Dermis blood vessel endothelial cell (primary cell): ENCODE measurements at places on chromosomes 6 and 20. TPM values are rescaled to one million over a fixed set of nuclear protein-coding genes. Genes with fewer than 3 reads are reported as not detected.
A peak's percentile ranks its signal among the peaks of the same experiment; 100 is the strongest.

MAPK13 gene
- 5.6 and 8.9 TPM in 2 replicates for total RNA-seq

GRCh38 chr6:170555305-170555704 is 1.1 kb downstream of the TBP start:
- no peak for DNase-seq

- no peak for DNase-seq
These were observed 54.8 kb downstream of the MEI4 start for GRCh38 chr6:77707603-77708002.

DNA sequence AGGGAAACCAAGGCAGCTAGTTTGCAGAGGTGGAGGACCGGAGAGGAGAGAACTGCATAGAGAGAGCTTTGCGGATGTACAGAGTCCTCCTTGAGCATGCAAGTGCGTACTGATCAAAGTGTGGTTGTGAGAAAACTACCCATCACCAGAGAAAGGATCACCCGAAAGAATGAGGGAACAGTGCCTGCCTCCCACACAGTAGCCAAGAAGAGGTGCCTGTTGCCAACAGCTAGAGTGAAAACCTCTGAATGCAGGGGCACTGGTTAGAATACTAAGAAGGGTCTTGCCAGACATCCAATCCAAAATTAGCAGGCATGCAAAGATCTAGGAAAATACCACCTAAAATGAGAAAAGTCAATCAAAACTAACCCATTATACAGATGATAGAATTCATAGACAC is 166.6 kb upstream of the AKAP12 start:
- DNase-seq = no peak

OXT gene
- total RNA-seq = not detected in 2 replicates

HLA-DOB gene
- not detected in 2 replicates for total RNA-seq

CLDN20 gene
- not detected in 2 replicates for total RNA-seq

- DNase-seq = no peak
These were observed 49.4 kb downstream of the BACH2 start for GRCh38 chr6:90247262-90247661.

DNA sequence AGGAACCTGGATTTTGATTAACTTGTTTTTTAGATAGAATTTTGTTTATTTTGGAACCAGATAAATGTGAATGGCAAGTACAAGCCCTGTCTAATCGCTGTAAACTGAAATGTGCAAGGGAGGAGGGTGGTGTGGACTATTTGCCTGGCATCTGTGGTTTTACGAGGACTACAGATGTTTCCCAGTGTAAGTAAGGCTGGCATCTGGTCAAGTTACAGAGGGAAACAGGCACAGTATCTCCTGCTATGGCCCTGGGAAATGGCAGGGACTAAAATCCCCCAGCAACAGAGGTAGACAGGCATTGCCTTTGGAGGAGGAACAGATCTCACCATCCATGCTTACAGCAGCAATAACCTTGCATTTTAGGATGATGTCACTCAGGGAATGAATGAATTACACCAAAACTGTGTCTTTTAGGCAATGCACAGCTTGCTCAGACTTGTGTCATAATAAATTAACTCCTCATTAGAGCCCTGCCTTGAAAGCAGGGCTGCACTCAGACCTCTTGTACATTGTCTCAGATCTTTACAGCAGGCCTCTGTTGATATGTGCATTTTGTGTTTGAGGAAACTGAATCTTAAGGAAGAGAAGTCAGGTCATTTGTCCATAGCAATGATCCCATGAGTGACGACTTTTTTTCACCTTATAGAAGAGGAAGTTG is 96.2 kb downstream of the TCP11 start:
- peak; percentile 97 for DNase-seq

CRIP3 gene
- 0.34 TPM in 1 of 2 replicates, not detected in the other for total RNA-seq

- no peak for DNase-seq
These were observed 93.6 kb downstream of the KHDC1L start for GRCh38 chr6:73131706-73132105.

- no peak for DNase-seq
These were observed 44.5 kb upstream of the DSE start for GRCh38 chr6:116326181-116326671.

DNA sequence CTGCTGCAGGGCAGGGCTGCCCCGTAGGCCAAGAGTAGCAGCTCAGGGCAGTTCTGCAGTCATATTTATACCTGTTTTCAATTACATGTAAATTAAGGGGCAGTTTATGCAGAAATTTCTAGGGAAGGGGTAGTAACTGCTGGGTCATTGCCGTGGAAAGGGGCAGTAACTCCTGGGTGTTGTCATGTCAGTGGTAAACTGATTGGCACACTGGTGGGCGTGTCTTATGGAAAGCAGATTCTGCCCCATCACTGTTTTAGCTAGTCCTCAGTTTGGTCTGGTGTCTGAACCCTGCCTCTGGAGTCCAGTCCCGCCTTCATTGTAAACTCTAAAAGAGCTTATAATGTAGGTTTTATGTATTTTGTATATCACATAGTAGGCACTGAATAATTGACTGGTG is 22.1 kb downstream of the MAP3K4 start:
- DNase-seq = no peak

DNA sequence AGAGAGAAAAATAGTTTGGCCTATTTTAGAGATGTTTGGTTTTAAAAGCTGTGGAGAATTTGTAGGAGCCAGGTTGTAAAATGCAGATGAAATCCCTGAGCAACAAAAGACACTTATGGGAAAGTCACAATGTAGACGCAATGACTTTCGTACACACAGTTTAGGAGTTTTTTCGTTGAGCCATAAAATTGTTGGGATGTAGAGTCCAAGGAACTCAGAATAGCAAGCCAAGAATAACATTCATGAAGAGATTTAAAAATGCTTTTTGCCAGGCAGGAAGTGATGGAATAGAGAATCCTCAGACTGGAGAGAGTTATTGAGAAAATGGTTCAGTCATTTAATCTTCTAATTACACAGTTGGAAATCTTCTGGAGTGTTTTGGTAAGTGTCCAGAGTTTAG is 11.5 kb upstream of the PROKR2 start:
- no peak for DNase-seq

HTR1E gene
- not detected in 2 replicates for total RNA-seq

OR2B6 gene
- total RNA-seq = not detected in 2 replicates

TRDN gene
- not detected in 2 replicates for total RNA-seq

DNA sequence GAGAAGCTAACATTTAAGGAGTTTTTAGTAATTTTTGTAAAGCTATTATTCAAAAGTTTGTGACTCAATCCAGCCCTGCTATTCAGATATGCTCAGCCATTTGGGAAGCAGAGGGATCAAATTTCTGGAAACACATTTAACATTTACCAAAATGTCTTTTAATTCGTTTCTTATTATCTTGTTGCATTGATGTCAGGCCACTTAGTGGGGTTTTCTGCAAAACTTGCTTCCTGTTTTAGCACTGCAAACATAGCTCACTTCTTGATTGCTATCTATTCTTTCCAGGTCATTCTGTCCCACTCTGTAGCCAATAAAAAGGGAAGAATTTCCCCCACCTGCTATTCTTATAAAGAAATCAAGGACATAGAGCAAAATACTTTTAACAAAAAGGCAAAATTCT is 176.9 kb upstream of the SUPT3H start:
- DNase-seq = no peak

DNA sequence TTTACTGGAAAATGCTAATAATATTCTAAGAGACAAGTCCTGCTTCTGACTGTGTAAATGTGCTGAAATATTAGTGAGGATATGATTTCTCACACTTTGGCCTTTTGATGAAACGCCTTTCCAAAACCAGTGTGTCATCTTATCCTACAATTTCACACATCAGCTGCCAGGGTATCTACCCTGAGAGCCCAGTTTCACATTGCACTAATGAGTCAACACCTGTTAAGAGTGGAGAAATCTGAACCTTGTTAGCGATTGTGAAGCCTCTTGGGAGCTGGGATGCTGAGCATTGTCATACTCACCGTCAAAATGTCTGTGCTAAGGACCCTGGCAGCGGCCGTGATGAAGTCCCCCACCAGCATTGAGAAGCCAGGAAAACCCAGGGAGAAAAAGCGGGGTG is 166.0 kb downstream of the RALGAPA2 start:
- DNase-seq = no peak

ZMYND8 gene
- 35.9 and 59.4 TPM in 2 replicates for total RNA-seq

BEND6 gene
- 0.14 and 0.34 TPM in 2 replicates for total RNA-seq

- DNase-seq = no peak
These were observed 100.1 kb downstream of the TNFRSF21 start for GRCh38 chr6:47209632-47210031.

GRCh38 chr6:167505782-167506181 is 180.9 kb downstream of the TTLL2 start:
- no peak for DNase-seq

RHAG gene
- total RNA-seq = not detected in 2 replicates

DNA sequence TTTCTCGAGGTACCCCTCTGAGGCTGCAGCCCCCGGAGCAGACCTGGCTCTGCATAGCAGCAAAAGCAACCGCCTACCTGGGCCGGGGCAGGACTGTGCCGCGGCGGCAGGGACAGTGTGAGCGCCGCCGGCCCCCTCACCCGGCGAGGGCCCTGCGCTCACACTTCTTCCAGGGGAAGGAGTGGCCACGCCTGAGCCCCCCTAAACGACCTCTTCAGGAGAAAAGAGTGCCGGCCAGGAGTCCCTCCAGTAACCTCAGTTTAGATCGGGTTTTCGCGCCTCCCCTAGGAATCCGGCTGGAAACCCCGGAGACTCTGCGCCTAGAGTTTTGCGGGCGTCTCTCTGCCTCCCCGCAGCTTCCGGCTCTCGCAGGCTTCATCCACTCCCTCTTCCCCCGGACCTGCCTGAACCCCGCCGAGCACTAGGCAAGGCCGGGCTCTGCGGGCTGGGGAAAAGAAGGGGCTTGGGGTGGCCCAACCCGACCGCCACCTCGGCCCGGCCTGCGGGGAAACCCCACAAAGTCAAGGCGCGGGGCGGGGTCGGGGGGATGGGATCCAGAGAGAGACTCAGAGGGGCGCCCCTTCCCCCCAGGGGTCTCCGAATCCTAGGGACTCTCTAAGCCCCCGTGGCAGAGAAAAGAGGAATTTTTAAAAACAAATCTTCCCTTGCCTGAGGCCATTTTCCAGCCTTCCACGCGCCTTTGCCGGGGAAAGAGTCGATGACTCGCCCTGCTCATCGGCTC is 558 bp downstream of the LINC00237 start:
- no peak for DNase-seq

PSORS1C2 gene
- not detected in 2 replicates for total RNA-seq

DNA sequence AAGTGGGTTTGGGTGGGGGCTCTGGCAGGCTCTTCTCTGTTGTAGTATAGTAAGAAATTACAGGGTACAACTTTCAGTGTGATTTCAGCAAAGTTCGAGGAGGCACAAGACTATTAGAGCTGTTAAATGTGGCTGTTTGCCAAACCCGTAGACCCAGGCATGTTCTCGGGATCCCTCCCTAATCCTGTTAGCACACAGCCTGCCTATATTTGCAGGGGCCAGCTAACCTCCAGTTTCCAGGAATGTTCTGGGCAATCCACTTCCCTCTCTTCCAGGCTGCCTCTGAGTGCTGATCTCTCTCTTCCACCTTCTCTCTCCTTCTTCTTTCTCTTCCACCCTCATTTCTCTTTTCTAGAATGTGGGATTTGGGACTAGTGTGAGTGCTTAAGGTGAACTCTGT is 34.8 kb upstream of the ZFP64 start:
- DNase-seq = no peak

- DNase-seq = no peak
These were observed 20.9 kb upstream of the LRRN4 start for GRCh38 chr20:6074784-6075183.

GRCh38 chr20:11976966-11977365 is 59.3 kb downstream of the BTBD3 start:
- DNase-seq = no peak

DNA sequence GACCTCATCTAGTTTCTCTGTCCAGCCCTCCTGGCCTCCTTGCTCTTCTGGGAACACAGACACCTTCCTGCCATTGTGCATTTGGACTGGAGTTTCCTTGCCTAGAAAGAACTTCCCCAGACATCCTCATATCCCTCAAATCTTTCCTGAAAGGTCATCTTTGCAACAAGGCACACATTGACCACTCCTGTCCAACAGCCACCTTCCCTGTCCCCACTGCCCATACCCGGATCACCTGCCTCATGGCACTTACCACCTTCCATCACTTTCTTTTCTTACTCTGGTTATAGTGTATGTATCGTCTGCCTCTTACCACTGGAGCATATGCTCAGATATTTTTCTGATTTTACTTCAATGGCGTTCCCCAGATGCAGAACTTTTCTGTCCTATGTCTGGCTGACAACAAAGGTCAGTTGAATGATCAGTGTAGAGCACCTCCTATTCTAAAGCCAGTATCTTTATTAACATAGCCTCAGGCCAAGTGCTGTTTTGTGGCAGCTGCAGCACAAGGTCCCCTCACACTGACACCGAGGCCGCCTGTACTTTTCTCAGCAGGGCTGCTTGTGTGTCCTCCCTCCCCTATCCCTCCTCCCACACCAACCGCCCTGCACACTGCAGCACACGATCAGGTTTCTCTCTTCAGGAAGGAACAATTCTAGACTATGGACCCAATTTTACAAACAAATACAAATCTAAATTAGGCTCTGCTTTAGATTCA is 4.1 kb downstream of the HLA-C start:
- no peak for DNase-seq

DNA sequence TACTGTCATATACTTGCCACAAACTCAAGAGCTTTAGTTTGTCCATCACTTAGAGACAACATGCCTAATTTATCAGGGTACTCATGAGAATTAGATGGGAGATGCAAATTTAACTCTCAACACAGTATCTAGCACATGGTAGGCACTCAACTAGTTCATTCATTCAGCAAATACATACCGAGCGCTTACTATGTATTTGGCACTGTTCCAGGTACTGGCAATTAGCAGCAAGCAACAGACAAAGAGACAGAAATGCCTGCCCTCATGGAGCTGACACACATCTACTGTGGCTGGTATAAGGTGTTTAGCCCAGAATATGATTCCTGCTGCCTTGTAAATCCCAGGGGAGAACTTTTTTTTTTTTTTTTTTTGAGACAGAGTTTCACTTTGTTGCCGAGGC is 4.8 kb downstream of the MICAL1 start:
- DNase-seq = no peak

MOG gene
- total RNA-seq = not detected in 2 replicates
